ENCODE measurements at places on chromosomes 1 and 21.

GRCh38 chr21:37153935-37154350 is 80.9 kb downstream of the TTC3 start:
- DNase-seq = no peak

DNA sequence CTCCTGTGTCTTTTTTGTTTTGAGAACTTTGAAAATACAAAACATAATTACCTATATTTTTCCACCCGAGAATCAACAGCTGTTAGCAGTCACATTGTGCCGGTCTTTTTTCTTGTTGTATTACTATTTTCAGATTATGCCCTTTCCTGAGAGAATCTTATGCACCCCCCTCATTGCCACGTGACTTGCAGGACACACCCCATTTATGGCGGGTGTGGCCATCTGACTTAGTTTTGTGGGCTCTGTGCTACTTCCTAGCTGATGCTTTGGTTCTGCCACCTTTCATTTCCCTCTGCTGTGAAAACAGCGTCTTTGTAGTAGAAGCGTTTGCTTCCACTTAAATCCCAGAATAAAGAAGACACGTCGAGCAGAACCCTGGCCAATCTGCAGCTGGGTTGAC is 82.8 kb upstream of the SOX13 start:
- DNase-seq = no peak

DNA sequence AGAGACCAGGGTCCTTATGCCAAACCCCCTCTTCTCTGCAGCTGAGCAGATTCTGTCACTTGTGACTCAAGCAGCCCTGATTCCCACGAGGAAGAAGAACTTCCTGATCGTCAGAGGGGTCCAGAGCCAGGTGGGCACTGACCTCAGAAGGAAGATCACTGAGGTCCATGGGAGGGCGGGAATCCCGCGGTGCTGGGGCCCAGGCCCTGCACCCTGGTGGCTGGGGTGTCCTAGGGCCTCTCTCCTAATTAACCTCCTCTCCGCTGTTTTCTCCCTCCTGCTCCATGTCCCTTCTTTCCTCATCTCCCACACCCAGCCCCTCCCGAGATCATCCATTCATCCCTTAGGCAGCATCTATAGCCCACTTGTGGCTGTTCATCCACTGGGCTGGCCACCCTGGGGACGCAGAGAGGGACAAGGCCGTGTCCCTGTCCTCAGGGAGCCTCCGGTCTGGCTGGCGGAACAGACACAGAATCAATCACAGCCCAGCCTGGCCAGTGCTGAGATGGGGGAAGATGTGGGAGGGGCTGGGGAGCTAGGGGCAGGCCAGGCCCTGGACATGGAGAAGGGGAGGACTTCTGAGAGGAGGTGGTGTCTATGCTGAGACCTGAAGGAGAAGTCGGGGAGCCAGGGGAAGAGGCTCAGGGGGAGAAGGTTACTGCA is 638.3 kb downstream of the MATN1 start:
- DNase-seq = no peak

DNA sequence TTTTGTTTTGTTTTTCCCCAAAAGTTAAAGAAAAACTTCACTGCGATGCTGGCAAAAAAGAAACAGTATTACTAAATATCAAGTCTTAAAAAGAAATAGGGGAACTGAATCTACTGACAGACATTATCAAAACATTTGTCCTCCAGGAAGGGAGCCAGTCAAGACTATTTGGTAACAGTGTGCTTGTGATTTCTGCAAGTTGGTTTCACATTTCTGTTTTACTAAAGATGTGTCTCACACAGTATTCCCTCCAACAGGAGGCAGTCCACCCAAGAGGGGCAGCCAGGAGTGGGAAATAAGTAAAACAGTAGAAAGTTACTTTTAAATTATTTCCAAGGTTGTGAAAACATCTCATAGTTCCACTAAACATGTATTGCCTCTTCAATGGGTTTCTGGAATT is 74.4 kb upstream of the SDC3 start:
- no peak for DNase-seq

- DNase-seq = no peak
These were observed 435.1 kb downstream of the PRDM2 start for GRCh38 chr1:14135070-14135469.

GRCh38 chr21:42556960-42557359 is 43.3 kb downstream of the SLC37A1 start:
- no peak for DNase-seq

DNA sequence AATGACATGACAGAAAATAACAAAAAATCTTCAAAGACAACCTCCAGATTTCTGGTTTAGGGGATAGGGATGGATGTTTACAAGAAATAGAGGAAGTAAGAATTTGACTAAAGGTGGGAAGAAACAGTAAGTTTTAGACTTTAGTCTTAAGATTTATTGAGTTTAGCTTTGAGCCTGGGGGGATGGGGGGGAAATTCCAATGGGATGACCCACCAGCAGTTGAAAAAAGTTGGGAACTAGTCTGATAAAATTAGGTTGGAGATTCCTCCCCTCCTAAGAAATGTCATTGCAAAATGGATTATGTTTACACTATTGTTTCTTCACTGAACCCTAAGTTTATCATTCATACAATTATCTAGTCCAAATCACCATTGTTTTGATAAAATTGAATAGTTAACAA is 28.4 kb downstream of the WDR26 start:
- no peak for DNase-seq

DNA sequence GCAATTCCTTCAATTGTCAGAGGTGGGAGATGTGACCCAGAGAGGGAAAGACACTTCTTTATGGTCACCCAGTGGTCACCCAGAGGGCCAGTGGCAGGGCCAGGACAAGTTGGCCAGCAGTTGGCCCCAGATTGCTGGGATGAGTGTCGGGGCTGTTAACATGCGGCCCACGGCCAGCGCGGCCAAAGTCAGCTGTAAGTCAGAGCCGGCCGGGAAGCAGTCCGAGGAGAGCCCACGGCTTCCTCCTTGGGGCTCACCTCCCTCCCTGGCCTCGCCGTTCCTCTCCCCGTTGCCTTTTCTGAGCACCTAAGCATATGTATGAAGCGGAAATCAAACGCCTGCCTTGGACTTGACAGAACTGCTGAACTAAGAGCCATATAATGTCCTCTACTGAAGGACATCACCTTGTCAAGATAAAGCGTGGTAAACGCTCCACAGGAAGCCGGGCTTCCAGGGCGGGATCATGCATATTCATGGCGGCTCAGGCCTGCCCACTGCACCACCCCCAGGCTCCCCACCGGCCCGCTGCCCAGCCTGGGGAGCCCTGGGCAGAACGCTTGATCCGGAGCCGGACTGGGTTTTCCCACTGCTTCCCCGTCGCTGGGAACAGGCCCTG is 245.4 kb upstream of the POU3F1 start:
- DNase-seq = no peak

DNA sequence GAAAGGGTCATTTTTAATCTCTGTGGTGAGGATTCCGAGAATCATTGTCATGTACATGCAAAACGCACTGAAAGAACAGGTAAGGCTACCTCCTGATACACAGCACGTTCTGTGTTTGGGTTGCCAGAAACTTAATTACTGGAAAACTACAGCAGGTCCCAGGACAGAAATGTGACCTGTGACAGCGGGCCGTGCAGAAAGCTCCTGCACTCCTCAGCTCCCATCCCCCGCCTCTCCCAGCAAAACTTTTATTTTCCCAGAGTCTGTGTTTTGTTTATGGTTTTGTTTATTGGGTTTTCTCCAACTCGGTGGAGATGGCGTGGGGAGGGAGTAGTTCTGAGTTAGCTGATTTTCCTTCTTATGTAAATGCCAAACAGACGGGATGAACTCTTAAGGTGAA is 44.7 kb downstream of the SLC44A3 start:
- no peak for DNase-seq

DNA sequence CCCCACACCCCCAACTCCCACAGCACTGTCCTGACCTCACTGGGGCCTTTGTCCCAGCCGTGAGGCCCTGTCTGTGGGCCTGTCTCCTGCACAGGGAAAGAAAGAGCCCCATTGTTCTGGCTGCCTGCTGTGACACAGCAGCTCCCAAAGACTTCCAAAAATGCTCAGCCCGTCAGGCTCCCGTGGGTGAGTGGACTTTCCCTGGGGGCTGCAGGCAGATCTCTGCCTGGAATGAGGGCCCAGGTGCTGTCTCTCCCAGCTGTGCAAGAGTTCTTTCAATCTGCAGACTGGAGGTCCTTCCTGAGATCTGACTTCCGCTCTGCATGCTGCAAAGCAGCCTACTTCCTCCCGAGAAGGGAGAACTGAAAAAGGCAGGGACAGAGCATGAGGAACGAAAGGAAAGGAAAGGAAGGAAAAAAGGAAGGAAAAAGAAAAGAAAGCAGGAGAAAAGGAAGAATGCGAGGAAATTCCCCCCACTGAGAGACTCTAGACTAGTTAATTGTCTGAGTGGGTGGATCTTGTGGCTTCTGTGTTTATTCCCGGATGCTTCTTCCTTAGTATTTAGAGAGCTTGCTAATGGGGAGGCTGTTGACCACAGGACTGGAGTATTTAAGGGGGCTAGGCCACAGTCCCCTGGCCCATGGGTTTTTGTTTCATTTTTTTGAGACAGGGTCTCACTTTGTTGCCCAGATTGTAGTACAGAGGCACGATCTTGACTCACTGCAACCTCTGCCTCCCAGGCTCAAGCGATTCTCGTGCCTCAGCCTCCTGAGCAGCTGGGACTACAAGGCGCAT is 15.0 kb downstream of the NES start:
- DNase-seq = no peak

DNA sequence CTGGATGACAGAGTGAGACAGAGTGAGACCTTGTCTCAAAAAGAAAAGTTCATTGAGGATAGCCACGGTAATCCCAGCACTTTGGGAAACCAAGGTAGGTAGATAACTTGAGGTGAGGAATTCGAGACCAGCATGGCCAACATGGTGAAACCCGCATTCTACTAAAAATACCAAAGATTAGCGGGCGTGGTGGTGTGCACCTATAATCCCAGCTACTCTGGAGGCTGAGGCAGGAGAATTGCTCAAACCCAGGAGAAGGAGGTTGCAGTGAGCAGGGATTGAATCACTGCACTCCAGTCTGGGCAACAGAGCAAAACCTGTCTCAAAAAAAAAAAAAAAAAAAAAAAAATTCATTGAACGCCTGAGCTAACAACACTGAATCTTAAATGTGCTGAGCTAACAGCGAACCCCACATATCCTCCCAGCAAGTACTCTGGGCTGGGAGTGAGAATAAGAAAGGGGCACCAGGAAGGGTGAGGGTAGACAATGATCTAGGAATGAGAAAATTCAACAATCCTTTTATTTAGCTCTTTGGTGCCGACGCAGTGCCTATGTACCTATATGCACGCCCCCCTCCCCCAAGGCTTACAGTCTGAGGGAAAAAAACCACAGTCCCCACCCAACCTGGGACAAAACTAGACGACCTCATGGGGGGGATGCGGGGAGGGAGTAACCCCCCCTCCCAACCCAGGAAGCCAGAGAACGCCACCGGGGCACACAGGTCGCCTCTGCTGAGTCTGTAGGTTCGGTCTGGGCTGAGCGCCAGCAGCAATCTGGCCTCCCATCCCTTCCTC is 1.4 kb upstream of the CACNA1S start:
- DNase-seq = no peak

GRCh38 chr1:80919426-80919825 is 881.3 kb upstream of the ADGRL2 start:
- no peak for DNase-seq

DNA sequence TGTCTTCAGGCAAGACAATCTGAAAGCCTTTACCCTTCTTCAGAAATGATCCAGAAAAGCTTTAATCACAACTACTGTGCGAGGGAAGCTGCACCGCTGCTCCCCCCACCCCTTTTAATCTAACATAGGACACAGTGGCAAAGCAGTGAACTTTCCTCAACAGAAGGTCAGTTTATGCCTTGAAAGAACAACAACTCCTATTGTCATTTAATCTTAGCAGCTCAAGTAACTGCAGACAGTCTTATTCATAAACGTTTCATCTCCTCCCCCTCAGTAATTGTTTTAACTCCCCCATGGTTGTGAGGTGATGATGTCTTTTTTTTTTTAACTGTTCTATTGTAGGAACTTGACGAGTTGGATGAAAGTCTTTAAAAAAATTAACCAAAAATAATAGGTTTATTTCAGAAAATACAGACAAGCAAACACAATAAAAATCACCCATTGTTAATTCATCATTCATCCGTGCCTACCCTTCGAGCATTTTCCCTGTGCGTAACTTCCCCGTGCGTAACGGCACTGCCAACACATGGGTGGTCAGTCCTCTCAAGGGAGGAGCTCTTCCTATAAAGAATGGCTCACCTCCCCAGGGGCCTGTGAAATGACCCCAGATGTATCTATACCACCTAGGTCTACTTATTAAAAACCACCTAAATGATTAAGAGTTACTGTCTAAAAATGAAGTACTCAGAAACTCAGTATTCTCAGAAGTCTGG is 3.3 kb upstream of the ADAR start:
- no peak for DNase-seq

GRCh38 chr21:34274001-34274400 is 89.8 kb upstream of the KCNE2 start:
- DNase-seq = no peak

DNA sequence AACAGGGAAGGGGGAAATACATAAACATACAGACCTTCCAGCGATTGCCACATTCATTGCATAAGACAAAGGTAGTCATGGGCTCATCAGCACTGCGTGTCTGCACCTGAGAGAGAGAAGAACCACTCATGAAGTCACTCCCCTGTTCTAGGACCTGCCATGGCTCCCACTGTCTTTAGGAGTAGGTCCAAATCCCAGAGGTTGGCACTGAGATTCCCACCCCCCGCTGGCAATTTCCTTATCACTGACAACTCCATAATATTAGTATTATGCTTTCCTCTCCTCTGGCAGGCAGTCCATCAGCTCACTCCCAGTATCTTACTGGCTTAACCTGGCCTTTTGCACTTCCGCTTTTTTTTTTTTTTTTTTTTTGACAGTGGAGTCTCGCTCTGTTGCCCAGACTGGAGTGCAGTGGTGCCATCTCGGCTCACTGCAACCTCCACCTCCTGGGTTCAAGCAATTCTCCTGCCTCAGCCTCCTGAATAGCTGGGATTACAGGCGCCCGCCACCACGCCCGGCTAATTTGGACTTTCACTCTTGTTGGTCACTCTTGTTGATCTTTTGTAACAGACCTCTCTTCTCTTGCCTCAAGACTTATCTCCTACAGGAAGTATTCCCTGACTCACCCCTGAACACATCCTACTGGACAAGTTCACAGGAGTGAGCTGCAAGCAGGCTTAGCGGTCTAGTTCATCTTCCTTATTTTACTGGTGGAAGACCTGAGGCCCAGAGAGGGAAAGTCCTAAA is 14.8 kb upstream of the ZNF436 start:
- DNase-seq = no peak

GRCh38 chr1:196007763-196008162 is 600.5 kb downstream of the KCNT2 start:
- DNase-seq = no peak

DNA sequence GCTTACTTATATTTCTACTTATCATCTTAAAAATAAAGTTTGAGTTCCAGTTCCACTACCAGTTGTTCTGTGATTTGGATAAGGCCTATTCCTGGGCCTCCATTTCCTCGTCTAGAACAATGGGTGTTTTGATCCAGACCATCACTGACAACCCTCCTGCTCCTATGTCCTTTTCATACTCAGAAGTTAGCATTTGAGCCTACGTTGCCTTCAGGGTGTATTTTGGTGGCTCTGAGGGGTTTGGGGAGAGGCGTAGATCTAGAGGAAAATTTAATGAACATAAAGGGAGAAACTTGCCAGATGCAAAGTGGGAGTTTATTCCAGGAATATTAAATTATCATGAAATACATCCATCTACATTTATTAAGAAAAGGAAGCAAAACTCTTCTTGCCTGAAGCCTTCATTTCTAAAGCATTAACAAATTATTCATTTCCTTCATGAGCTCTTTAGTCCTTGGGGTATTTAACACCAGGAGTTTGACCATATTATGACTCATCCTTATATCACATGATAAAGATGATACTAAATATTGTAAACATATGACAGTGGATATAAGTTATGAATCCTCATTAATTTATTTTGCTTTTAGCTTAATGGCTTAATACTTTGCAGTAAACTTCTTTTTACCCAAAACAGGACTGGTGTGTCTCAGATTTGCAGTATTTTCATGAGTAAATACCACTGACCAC is 47.2 kb upstream of the SYT14 start:
- DNase-seq = no peak
